ENCODE measurements at places on chromosomes 1 and 21.

DNA sequence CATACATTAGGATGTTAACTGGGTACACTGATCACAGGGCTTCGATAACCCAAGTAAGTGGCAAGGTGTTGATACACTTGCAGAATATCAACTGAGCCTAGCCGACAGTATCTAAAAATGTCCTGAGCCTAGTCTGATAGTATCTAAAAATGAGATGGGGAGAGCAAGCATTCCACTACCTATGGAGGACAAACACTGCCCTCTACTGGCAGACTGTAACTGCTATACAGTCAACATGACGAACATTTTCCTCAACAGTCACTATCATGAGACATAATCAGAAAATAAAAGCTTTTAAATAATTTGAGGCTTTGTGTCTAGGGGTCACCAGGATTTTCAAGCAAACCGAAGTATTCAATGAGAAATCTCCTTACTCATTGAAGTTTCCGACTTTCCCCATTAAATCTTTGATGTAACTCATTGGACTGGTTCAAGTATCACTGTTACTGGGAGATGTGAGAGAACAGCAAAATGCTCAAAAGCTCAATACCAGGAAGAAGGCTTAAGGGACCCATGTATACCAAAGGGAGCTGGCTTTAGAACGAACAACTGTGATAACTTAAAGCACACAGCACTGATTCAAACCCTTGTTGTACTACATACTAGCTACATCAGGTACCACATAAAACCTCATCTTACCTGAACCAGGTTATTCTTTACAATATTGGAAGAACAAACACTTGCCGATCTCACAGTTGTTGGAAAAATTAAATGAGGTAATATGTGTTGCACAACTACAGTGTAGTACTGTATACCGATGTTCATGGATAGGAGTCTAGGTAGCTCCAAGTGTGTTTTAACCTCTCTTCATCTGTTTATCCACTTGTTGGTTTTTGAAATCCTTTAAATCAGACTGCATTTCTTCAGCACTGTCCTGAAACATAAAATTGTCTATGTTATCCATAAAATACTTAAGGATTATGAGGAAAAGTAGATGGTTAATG is 31.1 kb upstream of the SLC45A3 start:
- peak; percentile 71 for DNase-seq

DNA sequence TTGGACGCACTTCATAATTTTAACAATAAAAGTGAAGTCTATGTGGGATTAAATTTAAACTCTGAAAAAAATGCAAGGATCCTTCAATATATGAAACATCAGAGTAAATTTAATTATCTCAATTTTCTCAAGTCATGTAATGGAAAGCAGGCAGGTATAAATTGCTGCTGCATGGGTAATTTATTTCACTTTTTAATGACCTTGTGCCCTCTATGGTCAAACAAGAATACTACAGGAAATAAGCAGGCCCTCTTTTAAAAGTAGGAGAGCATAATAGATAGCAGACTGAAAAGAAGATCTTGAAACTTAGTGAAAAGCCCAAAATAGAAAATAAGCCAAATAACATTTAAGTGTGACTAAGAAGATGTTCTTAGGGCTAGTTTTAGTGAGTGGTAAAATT is 22.9 kb downstream of the BCAS2 start:
- DNase-seq, result peak; percentile 37

- peak; percentile 58 for DNase-seq
These were observed 32.3 kb downstream of the RCAN1 start for GRCh38 chr21:34582506-34583150.

- DNase-seq, result no peak
These were observed 13.8 kb downstream of the LEPR start for GRCh38 chr1:65434255-65434654.

- no peak for DNase-seq
These were observed 25.6 kb downstream of the NPHP4 start for GRCh38 chr1:5966543-5967205.

DNA sequence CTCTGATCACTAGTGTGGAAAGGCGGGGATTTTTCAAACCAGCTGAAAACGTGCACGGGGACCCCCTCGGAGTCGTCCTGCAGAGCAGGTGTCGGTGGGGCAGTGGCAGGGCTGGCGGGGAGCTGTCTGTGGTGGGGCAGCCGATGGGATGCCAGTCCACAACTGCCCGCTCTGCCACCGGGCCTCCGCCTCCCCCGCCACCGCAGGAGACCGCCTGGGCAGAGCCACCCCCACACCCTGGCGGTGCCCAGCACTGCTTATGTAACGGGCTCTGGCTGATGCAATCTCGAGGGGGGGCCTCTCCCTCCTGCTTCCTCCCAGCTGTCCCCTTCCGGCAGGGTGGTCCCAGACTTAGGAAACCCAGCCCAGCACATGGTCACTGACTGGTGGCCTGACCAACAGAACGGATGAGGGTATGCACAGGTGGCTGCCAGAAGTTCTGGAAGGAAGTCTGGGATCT is 9.3 kb downstream of the CHD5 start:
- peak; percentile 31 for DNase-seq

DNA sequence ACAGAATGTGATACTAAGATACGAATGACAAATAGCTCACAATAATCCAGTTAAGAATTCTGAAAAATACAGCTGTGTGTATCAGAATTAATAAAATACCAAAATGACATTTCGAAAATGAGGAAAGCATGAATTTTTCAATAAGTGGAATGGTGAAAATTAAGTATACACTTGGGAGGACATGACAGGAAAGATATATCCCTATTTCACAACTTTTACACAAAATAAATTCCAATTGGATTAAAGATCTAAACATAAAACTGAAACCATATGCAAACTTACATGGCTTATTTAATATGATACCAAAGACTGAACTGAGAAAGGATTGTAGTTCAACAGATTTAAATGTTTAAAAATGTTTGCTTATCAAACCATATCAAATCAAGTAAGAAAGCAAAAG is 510.4 kb upstream of the ADAMTS5 start:
- no peak for DNase-seq

- no peak for DNase-seq
These were observed 154.1 kb upstream of the POGK start for GRCh38 chr1:166685200-166685599.

All from iPS-NIHi11 (cell line).